NCI-H1048 (cell line): ENCODE measurements at places on chromosomes 2 and 18.

DNA sequence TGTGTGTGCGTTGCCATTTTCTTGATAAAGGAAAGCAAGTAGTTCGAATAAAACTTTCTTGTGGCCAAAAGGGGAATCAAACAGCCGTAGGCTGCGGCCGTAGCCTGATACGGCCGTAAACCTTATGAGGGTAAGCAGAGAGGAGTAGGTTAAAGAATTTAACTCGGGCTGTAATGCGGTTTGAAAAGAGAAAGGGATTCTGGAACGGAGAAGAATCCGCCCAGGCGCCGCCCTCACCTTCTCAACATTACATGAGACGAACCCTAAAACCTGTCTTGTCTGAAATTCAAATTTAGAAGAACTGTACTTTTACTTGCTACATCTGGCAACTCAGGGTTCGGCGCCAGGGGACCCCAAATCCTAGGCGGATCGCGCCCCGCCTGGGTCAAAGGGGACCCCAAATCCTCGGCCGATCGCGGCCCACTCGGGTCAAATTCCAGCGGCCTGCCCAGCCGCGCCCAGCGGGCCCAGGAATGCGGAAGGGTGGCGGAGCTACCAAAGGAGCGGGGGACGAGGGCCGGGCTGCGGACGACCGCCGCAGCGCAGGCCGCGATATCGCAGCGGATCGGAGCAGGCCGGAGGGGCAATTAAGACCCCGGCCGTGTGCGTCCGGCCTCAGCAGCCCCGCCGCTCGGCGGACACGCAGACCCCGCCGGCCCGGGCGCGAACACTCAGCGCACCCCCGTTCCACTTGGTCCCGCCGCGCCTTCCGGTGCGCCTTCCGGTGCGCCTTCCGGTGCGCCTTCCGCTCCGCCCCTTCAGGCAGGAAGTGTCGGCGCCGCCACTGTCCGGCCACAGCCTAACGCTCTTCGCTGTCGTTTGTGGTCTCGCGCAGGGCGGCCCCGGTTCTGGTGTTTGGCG lies at the start of gene MYL12B:
Gene MYL12B, plus strand, starts transcription at position 761 of the 861 bp plus-strand sequence. CDS start 10,766 bp downstream, outside the sequence.
- DNase-seq = peak; percentile 49

DNA sequence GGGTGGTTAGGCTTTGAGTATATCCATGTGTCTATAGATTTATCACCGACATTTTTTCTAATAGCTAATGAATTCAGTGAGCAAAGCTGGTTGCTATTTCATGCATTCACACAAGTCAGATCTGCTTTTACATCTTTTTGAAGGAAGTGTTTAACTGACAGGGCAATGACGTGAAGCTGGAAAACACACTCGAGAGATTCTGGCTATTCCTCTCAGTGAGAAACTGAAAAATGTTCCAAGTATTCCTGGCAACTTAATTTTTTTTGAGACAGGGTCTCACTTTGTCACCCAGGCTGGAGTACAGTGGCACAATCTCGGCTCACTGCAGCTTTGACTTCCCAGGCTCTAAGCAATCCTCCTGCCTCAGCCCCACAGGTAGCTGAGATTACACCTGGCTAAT lies 21.2 kb downstream of the RNF138 start:
- DNase-seq = no peak

GRCh38 chr2:86074811-86075210 lies 30.9 kb downstream of the POLR1A start:
- DNase-seq = no peak

DNA sequence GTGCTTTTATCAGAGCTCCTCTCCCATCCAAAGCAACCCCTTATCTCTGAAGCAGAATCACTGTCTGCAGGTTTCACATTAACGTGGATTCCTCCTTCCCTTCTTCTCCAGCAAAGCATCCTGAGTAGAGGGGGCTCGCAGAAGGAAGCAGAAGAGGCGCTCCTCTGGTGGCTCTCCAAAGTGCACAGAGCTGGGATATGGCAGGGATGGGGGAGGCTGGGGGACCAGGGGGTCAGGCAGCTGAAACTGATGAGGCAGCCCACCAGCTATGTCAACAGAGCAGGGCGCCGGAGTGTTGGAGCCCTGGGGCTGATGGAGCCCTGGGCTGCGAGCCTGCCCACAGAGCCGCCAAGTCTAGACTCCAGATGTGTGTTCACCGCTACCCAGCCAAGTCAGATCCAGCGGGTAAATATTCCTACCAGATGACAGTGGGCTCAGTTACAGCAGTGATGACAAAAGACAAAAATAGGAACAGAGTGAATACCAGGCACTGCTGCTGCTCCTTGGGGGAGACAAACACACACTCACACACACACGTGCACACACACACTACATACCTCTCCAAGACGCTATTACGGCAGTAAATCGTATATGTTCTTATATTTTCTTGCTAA lies 678.3 kb upstream of the ID2 start:
- DNase-seq = no peak

DNA sequence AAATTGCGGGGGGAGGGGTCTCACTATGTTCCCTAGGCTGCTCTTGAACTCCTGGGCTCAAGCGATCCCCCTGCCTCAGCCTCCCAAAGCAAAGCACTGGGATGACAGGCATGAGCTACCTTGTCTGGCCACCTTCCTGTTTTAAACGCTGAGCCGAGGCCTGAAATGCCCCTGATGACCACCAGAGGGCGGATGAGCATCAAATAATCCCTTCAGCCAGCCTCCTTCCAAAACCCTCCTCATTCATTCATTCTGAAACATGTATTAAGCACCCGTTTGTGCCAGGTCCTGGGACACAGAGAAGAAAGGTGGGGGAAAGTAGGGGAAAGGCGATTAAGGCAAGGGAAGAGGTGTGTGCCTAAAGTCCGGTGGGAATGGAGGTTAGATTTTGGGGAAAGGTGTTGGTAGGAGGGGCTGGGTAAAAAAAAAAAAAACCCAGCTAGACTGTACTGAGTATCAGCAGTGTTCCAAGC lies 30.7 kb upstream of the PTMA start:
- peak; percentile 29 for DNase-seq

DNA sequence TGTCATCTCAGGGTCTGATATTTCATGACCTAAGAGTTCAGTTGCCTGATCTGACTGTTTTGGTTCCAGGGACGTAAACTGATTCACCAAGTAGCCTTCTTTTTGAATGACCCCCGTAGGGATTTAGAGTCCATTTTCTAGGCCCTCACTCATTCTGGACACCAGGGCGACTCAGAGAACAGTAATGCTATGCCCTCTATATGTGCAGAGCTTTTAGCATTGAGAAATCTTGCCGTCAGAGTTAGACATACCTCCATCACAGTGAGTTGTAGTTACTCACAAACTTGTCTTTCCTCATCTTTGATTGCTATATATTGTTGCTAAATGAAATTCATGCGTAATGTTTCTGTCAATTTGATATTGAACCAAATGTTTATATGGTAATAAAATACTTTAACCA lies 92.3 kb downstream of the OSBPL6 start:
- no peak for DNase-seq

DNA sequence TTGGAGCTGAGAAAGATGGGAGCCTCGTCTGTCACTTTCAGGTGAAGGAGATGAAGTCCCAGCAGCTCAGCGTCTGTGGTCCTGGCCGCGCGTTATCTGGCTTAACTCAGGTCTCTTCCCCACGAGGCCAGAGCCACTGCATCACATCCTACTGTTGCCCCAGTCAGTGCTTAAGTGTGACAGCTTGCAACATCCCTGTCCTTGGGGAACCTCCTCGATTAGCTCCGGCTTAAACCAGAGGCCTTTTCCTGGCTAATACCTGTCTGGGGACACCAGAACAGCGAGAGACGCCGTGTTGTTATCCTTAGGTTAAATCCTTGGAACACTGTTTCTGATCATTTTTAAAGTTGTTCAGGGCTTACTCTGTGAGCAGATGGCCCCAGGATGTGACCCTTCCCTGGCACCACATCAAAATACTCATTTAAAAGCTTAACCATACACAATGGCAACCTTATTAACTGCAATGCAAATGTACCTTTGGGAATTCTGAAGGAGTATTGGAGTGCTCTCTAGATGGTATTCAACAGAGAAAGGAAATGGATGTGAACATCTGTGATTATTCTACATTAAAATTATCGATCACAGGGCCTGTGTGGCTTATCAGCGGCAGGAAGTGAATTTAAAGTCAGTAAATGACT lies 61.2 kb upstream of the SPP2 start:
- peak; percentile 32 for DNase-seq

GRCh38 chr2:66585587-66585986 lies 150.7 kb downstream of the MEIS1 start:
- peak; percentile 4 for DNase-seq

DNA sequence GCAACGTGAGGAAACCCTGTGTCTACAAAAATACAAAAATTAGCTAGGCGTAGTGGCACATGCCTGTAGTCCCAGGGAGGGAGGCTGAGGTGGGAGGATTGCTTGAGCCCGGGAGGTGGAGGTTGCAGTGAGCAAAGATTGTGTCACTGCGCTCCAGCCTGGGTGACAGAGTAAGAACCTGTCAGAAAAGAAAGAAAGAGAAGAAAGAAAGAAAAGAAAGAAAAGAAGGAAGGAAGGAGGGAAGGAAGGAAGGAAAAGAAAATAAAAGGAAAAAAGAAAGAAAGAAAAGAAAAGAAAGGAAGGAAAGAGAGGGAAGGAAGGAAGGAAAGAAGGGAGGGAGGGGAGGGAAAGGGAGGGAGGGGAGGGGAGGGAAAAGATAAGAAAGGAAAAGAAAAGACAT lies 89.9 kb upstream of the HPCAL1 start:
- no peak for DNase-seq

DNA sequence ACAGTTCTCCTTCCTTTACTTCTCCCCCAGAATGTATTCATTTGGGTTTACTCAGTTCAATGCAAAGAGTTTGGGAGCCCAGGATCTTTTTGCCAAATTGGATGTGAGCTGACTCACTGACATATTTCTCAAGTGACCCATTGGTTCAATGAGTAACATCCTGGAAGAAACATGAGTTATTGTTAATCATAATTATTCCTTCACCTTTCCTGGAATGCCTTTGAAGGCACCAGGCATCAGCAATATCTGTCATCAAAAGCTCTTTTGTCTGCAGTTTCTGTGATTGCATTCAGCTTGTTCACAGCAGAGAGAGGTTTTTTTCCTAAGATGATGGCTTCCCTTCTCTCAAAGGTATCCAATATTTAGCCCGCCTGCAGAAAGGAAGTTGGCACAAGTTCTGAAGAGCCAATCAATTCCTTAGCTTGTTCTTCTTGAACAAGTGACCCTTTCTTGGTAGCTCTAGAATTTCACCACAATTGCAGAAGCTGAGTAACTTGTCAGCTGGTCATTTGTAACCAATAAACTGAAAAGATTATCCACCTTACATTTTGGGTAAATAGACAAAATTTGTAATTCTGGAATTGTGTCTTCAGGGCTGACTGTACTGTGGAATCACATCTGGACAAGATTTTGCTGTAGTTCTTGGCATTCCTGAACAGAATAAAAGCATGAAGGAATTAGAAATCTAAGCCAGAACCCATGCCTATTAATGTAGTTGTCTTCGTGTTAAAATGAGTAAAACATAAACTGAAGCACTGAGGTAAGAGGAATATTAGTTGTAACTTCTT lies 72.2 kb upstream of the TMEM17 start:
- no peak for DNase-seq

- no peak for DNase-seq
Observed at GRCh38 chr2:52572469-52572894, 1195.1 kb upstream of the CHAC2 start.

- no peak for DNase-seq
Observed at GRCh38 chr2:45750001-45750400, 98.5 kb downstream of the PRKCE start.

DNA sequence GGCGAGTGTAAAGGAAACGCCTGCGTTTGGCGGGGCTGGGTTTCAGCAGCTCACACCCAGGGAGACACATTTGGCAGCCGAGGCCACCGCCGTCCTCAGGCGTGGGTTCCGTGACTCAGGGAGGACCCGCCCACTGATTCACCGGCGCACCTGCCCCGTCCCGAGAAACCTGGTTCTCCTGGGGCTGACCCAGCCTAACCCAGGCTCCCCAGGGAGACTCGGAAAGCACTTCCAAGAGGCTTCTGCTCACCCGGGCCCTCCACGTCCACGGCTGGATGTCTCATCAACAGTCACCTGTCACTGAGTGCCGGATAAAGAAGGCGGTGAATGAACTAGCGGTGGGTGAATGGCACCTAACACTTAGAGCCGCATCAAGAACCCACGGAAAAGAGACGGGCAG lies 126.4 kb upstream of the CTDP1 start:
- DNase-seq = no peak

DNA sequence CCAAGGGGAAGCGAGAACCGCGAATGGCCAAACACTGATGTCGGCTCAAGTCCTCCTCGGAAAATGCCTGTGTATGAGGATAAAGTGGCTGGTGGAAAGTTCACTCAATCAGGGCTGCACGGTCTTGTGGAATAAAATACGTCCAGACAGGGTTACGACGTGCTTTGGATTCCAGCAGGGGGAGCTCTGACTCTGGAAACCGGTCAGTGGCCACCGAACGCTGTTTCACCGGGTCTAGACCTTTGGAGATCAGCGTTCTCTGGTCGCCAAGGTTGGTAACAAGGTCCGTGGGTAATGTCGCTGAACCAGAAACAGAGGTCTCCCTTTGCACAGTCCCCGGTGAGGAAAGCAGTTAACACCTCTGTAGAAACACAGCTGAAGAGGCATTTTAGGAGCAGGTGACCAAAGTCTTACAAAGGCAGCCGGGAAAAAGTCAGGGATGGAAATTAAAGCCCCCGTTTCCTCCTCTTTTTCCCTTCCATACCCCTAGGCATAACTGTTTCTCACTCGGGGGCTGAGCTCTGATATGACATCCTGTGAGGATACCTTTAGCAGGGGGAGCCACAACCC lies 47.8 kb downstream of the CDCA7 start:
- peak; percentile 19 for DNase-seq

DNA sequence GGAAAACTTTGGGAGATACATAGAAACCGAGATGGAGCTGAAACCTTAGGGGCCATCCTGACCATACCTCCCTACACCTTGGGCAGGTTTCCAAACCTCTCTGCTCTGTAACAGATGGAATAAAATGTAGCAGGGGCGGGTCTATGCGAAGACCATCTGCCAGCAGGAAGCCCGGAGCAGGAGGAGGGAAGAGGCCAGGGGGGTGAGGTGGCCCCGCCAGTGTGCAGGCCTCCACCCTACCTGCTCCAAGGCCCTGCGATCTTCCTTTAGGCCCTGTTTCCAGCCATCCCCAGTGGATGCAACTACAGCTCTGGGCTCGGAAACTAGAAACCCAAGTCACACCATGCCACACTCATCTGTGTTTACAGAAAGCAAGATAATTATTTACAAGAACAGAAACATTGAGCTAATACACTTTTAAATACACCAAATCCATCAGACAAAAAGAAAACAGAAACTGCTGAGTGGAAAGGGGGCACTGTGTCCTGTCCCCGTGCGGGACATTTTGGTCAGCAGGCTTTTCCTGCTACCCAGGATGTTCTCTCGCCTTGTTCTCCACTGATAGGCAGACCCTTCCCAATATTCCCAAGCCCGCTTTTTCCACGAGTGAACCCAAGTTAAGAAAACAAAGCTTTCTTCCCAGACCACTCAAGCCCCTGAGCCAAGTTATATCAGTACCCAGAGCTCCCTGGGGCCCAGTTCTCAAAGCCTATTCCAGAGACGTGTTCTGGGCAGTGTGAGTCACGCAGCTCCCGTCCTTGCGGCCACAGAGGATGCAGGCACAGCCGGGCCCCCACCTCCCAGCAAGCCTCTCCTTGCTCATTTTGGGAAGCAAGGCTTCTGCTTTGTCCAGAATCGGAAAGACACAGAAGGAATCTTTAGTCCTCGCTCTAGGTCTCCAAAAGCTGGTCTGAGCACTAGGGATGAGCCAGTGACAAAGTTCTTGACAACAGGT lies 17.3 kb downstream of the CIB4 start:
- DNase-seq = no peak

GRCh38 chr2:151051574-151052220 lies 210.0 kb downstream of the RBM43 start:
- peak; percentile 11 for DNase-seq
